ENCODE measurements at places on chromosomes 16 and 17. TPM values are rescaled to one million over a fixed set of nuclear protein-coding genes. Genes with fewer than 3 reads are reported as not detected.

The PLCD3 gene
- total RNA-seq: 76.2 TPM

The ADAP2 gene
- total RNA-seq: 15.2 TPM

The PRAC1 gene
- not detected for total RNA-seq

The CASKIN1 gene
- total RNA-seq: 0.32 TPM

The TEKT1 gene
- not detected for total RNA-seq

The STAC2 gene
- total RNA-seq: 0.17 TPM

The ACE gene
- 5.8 TPM for total RNA-seq
